ENCODE measurements at places on chromosomes 5 and 9.

DNA sequence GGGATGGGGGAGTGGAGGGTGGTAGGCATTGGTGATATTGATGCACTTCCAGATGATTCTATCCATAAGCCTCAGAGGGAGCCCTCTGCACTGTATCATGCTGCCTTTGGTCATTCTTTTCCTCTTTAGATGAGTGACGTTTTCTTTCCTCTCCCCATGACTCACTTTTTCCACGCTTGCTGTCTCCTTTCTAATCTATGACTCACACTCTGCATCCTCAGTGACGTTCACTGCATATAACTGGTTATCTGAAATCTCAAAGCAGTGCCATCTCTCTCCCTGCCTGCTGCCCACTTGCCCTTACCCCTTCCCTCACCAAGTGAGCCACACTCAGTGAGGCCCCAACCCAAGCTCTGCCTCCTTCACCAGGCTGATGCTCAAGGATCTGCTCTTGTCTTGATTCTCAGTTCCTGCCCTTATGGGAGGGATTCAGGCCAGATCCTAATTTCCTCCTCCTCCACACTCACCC is 31.6 kb downstream of the PTGS1 start:
- no peak overlapping the region for H3K4me3 ChIP-seq
- H3K36me3 ChIP-seq: no peaks in the 10 kb centered on the region
- peak; percentile 51 for DNase-seq
- no peak overlapping the region for H3K27ac ChIP-seq
- no peaks in the 10 kb centered on the region for H3K4me1 ChIP-seq

DNA sequence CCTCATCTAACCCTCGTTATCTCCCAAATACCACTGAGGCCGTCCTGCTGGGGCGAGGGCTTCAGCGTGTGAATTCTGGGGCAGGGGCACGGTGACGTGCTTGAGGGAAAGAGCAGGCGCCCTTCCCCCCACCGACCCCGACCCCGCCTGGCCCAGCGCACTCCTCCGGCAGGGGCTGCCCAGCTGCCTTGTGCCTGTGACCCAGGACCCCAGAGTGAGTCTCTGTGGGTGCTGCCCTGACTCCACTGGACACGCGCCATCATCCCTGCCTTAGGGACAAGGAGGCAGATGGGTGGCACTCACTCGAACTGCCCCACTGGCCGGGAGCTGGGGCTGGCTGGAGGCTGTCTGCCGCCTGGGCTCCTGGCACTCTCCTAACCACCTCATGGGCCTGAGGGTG is 136.2 kb upstream of the LPCAT1 start:
- H3K4me3 ChIP-seq: no peak overlapping the region
- H3K27ac ChIP-seq: no peak overlapping the region
- H3K27me3 ChIP-seq: peaks cover 94% of the 10 kb centered on the region
- no peak for DNase-seq

DNA sequence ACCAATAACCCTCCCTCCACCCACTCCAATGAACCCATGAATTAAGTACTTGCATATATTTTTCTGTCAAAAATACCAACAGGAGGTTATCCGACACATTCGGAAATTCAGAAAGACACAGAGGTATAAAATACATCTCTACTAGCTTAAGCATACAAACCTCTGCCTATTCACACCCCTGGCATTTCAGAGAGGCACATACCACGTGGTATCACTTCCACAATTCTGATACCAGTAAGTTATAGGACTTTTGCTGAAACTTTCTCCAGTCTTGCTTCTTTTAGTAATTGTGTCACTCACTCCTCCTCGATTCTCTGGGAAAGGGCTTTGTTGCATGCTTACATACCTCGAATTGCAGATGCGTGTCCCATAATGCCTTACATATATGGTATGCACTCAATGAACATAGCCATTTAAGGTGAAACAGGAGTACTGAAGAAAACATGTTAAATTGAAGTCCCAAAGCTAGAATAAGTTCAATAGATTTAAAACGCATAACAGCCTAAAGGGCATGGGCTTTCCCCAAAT is 58.1 kb downstream of the TLE1 start:
- no peaks in the 10 kb centered on the region for H3K27me3 ChIP-seq
- H3K36me3 ChIP-seq: peaks cover 31% of the 10 kb centered on the region
- peaks cover 17% of the 10 kb centered on the region for H3K4me1 ChIP-seq
- DNase-seq: no peak

- no peaks in the 10 kb centered on the region for H3K4me1 ChIP-seq
- H3K4me3 ChIP-seq: no peak overlapping the region
- no peaks in the 10 kb centered on the region for H3K27me3 ChIP-seq
- no peaks in the 10 kb centered on the region for H3K36me3 ChIP-seq
Measured at GRCh38 chr9:6845880-6846279, 88.1 kb downstream of the KDM4C start.

DNA sequence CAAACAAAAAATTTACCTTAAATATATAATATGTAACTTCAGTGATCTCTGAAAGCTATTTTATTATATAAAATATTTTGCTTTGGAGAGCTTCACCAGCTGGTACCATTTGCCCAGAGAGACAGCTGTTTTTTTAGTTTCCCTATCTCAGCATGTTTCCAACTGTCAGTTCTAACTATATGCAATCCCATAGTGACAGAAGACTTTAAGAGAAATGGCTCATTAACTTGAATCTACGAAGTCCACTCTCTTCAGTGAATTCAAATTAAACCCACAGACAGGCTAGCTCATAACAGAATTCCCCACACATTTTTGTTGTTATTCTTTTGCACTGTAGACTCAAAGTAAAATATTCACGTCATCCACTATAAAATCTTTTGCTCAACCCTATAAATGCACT is 251.8 kb upstream of the POU5F2 start:
- H3K27ac ChIP-seq: no peak overlapping the region
- H3K4me1 ChIP-seq: no peaks in the 10 kb centered on the region
- no peaks in the 10 kb centered on the region for H3K36me3 ChIP-seq
- H3K27me3 ChIP-seq: no peaks in the 10 kb centered on the region
- DNase-seq: no peak

DNA sequence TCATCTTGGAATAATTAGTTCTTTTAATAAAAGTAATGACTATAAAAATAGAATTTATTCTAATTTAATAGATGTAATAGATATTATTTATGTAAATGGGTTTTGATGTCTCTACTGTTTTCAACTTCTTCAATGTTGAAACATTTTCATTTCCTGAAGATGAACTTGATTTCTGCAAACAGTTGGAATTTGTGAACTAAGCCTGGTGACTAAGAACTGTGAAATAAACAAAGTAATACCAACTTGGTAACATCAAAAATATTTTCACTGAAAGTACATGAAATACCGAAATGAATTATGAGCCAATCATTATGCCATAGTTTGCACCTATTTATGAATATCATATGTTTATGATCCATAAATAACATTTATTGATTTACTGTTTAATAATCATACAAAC is 143.8 kb upstream of the FGF10 start:
- DNase-seq: no peak
- no peak overlapping the region for H3K4me3 ChIP-seq
- no peaks in the 10 kb centered on the region for H3K36me3 ChIP-seq
- no peak overlapping the region for H3K27ac ChIP-seq
- H3K4me1 ChIP-seq: no peaks in the 10 kb centered on the region

GRCh38 chr5:5122776-5123175 is 17.4 kb upstream of the ADAMTS16 start:
- no peak overlapping the region for H3K27ac ChIP-seq
- no peaks in the 10 kb centered on the region for H3K36me3 ChIP-seq
- H3K4me1 ChIP-seq: peaks cover 12% of the 10 kb centered on the region
- DNase-seq: no peak
- no peak overlapping the region for H3K4me3 ChIP-seq

- peaks cover 11% of the 10 kb centered on the region for H3K4me1 ChIP-seq
- no peaks in the 10 kb centered on the region for H3K36me3 ChIP-seq
- H3K27ac ChIP-seq: no peak overlapping the region
- H3K4me3 ChIP-seq: no peak overlapping the region
- H3K27me3 ChIP-seq: no peaks in the 10 kb centered on the region
Measured at GRCh38 chr9:129270205-129270604, 92.1 kb upstream of the IER5L start.

DNA sequence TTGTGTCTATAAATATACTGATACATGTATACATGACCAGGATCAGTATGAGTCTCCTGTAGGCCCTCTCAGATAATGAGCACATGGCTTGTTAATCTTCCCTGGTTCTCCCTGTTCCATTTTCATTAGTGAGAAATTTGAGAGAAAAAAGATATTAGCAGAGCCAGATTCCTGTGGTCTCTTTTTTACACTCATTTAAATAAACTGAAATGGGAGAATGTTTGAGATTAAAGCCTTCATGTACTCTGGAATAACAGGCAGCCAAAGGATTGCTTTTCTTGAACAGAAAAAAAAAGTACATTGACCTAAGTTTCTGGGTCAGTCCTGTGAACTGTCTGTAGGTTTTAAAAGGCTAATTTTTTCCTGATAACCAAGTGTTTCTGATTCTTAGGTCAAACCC is 44.2 kb downstream of the PWWP2A start:
- no peaks in the 10 kb centered on the region for H3K4me1 ChIP-seq
- DNase-seq: no peak
- H3K4me3 ChIP-seq: no peak overlapping the region
- H3K27ac ChIP-seq: no peak overlapping the region

DNA sequence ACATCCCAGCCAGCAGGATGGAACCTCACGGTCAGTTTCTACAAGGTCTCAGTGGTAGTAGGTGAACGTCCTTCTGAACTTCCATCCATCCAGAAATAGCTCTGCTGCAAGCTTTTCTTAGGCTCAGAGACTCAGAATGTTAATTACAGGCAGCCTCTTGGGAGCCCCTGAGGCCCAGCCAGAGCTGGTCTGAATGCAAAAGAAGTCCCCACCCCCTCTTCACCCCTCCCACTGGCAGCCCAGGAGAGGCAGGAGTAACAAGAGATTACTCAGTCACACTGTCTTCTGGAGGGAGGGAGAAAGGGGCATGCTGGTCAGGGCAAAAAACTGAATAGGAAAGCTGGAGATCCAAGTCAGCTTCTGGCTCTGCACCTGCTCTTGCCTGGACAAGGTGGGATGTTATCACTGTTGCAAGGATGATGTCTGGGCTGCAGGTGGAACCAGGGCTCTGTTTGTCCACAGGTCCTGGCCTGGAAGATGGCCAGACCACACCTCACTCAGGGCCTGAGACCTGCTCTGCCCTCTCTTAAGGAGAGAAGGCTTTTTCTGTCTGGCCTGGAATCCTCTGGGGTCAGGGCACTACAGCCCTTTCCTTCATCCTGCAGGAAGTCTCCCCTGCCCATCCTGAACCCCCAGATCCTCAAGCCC is 9.1 kb downstream of the ENHO start:
- DNase-seq: no peak
- no peaks in the 10 kb centered on the region for H3K36me3 ChIP-seq
- peaks cover 4% of the 10 kb centered on the region for H3K27me3 ChIP-seq
- H3K27ac ChIP-seq: no peak overlapping the region

- no peak overlapping the region for H3K4me3 ChIP-seq
- H3K27ac ChIP-seq: no peak overlapping the region
- no peaks in the 10 kb centered on the region for H3K36me3 ChIP-seq
Measured at GRCh38 chr5:57166276-57166675, 7.6 kb upstream of the GPBP1 start.

GRCh38 chr5:31280210-31280609 is 86.7 kb downstream of the CDH6 start:
- no peak overlapping the region for H3K27ac ChIP-seq
- DNase-seq: no peak
- no peaks in the 10 kb centered on the region for H3K4me1 ChIP-seq
- no peaks in the 10 kb centered on the region for H3K27me3 ChIP-seq

DNA sequence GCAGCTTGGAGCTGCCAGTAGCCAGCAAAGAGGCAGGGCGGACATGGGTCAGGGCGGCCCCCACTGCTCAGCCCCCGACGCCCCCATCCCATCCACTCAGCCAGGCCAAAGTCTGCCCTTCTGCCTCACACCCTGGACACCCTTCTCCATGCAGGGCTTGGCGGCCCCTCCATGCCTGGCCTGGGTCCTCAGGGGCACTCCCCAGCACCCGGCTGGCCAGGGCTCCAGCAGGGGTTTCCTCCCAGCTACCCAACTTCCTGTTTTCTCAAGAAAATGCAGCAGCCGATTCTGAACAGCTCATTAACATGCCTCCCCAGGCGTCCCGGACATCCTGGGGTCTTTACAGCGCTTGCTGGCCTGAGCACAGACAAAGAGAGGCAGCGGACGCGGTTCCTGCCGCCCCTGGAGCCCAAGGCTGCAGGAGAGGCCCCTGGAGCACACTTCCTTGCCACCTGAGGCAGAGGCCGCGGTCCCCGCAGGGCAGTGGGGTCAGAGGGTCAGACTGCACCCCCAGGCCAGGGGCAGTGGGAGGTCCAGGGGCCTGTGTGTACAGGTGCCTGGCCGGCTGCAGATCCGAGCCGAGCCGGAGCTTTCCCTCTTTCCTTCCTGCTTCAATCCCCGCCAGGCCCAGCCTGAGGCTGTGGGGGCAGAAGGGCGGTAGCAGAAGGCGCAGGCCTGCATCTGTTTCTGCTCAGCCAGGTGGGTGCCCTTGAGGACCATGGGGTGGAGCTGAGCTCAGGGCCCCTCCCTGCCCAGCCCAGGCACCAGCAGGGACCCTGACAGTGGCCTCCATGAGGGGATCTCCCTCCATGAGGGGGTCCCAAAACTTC is 18.7 kb upstream of the NRARP start:
- DNase-seq: no peak
- no peak overlapping the region for H3K4me3 ChIP-seq
- H3K27ac ChIP-seq: no peak overlapping the region

GRCh38 chr9:104914466-104914865 is 13.5 kb downstream of the ABCA1 start:
- DNase-seq: no peak
- no peak overlapping the region for H3K27ac ChIP-seq
- no peaks in the 10 kb centered on the region for H3K4me1 ChIP-seq
- H3K4me3 ChIP-seq: no peak overlapping the region

GRCh38 chr5:97422678-97423077 is 239.6 kb upstream of the RIOK2 start:
- no peak overlapping the region for H3K4me3 ChIP-seq
- H3K4me1 ChIP-seq: no peaks in the 10 kb centered on the region
- no peaks in the 10 kb centered on the region for H3K36me3 ChIP-seq
- H3K27me3 ChIP-seq: no peaks in the 10 kb centered on the region

DNA sequence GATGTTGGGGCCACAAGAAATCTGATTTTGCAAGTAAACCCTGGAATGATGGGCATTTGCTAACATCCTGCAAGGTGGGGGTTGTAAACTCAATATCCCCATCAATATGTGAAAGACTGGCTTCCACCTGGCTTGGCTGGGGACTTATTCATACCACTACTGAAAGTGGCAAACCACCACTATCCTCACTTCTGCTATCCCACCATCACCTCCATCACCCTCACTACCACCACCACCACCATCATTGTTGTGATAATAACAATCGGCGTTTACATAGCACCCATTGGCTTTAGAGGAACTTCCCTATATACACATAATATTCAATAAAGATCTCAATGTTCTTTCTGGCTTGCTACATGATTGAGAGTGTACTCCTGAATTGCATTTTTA is 224.7 kb upstream of the DAP start:
- no peaks in the 10 kb centered on the region for H3K36me3 ChIP-seq
- no peak overlapping the region for H3K27ac ChIP-seq
- H3K27me3 ChIP-seq: peaks cover 37% of the 10 kb centered on the region
- H3K4me3 ChIP-seq: no peak overlapping the region
- no peak for DNase-seq

- H3K4me3 ChIP-seq: no peak overlapping the region
- no peaks in the 10 kb centered on the region for H3K4me1 ChIP-seq
- no peak for DNase-seq
- H3K27me3 ChIP-seq: no peaks in the 10 kb centered on the region
Measured at GRCh38 chr9:112548836-112549595, 62.4 kb downstream of the KIAA1958 start.

- no peak overlapping the region for H3K27ac ChIP-seq
- no peak for DNase-seq
- H3K36me3 ChIP-seq: no peaks in the 10 kb centered on the region
- no peak overlapping the region for H3K4me3 ChIP-seq
Measured at GRCh38 chr5:80958616-80959015, 1.5 kb upstream of the RASGRF2 start.

Measured in PC-9 (cell line).